ENCODE measurements at places on chromosomes 3 and 15.

DNA sequence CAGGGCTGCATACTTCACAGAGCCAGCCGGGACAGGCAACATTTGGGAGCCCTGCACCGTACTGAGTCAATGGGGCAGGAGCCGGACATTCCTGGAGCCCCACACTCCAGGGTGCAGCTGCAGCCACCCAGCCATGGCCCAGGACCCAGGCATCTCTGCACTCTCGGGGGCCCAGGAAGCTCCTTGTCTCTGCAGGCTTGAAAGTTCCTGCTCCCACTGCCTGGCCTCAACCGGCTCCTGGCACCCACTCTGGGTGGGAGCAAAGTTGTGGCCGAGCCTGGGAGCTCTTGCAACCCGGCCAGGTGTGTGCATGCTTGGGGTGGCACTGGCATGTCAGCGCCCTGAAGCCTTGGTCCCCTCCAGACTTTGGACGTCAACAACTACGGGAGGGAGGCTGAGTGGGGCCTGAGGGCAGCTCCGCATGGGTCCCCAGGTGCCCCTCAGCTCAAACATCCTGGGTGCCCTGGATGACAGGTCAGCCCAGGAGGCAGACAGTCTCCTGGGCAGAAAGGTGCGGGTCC, 833.5 kb upstream of the CADM2 start:
- no peaks in the 10 kb centered on the region for H3K4me1 ChIP-seq
- H3K27me3 ChIP-seq, result no peaks in the 10 kb centered on the region
- DNase-seq, result no peak
- no peak overlapping the region for H3K27ac ChIP-seq

- H3K36me3 ChIP-seq, result no peaks in the 10 kb centered on the region
- no peaks in the 10 kb centered on the region for H3K27me3 ChIP-seq
- peaks cover 12% of the 10 kb centered on the region for H3K4me1 ChIP-seq
- H3K4me3 ChIP-seq, result no peak overlapping the region
- no peak for DNase-seq
Observed at GRCh38 chr3:29554566-29554965, 273.7 kb downstream of the RBMS3 start.

DNA sequence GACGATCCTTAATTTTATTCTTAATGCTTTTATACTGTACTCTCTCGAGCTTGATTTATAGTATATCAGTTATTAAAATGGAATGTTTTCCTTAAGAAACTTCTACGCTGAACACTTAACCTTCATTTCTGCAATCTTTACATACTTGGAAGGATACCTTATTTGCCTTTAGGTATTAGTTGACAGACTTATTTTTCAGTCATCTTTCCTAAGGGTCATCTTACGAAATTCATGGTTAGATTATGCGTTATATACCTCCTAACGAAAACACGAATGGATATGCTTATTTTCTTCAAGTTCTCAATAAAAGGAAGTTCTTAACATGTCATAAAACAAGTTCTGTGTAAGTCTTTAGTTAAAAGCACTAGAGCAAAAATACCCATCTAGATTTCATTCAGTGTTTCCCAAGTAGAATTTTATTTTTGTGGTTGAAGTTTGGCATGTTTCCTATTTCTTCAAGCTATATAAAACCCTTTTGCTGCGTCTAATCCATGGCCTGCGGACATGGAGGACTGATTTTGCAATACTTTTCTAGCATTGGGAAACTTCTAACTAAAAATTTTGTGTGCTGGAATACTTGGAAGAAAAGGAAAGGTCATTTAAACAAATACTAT, 231.3 kb downstream of the TP63 start:
- DNase-seq, result no peak
- H3K4me3 ChIP-seq, result no peak overlapping the region
- no peaks in the 10 kb centered on the region for H3K27me3 ChIP-seq
- no peak overlapping the region for H3K27ac ChIP-seq

DNA sequence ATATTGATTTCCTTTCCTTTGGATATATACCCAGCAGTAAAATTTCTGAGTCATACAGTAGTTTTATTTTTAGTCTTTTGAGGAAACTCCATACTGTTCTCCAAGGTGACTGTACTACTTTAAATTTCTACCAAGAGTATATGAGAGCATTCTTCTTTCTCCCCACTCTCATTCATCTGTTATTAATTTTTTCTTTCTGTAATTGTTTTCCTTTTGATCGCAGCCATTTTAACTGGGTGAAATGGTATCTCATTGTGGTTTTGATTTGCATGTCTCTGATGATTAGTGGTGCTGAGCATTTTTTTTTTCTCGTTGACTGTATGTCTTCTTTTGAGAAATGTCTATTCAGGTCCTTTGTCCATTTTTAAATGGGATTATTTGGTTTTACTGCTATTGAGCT, 18.3 kb upstream of the VGLL3 start:
- no peak for DNase-seq
- H3K4me1 ChIP-seq, result no peaks in the 10 kb centered on the region
- H3K4me3 ChIP-seq, result no peak overlapping the region
- H3K27ac ChIP-seq, result no peak overlapping the region

DNA sequence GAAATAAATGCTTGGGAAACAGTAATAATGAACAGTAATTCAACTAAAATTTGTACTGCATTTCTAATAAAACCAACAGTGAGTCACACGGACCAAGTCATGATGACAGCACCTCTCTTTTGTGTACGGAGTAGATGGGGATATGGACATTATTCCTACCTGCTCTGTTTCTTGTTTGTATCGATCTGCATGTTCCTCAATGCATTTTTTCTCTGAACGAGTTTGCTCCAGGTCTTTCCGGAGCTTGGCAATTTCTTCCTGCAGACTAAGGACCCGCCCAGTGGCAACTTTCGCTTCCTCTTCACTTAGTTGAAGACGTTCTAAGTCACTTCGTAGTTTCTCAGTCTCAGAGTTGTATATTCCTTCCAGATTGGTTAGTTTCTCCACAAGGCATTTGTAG, 74.4 kb upstream of the MYO5C start:
- H3K4me3 ChIP-seq, result no peak overlapping the region
- DNase-seq, result no peak
- no peak overlapping the region for H3K27ac ChIP-seq
- no peaks in the 10 kb centered on the region for H3K27me3 ChIP-seq
- H3K36me3 ChIP-seq, result peaks cover 3% of the 10 kb centered on the region
